ENCODE measurements at places on chromosomes 1 and 21.

- DNase-seq, result no peak
Measured at GRCh38 chr1:4124631-4125145, 224.6 kb upstream of the C1orf174 start.

- DNase-seq, result no peak
Measured at GRCh38 chr1:206461602-206462455, 8.4 kb upstream of the IKBKE start.

GRCh38 chr1:57079454-57080157, 113.8 kb upstream of the C8B start:
- no peak for DNase-seq

DNA sequence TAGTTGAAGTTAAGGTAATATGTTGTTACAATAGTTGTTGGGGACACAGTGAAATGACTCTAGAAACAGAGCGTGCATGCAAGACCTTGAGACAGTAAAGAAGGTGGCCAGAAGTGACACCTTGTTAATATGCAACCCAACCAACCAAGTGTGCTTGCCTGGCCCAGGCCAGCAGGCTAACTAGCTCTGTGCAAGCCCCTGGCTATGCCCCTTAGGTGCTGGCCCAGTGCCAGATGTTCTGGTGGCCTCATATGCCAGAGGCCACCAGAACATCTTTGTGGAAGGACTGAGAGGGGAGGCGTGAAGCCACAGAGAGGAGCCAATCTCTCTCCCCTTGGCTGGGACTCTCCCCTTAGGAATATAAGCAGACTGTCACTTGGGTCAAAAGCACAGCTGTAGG, 111.2 kb upstream of the JUN start:
- DNase-seq, result no peak

GRCh38 chr1:10870493-10871096, 74.1 kb upstream of the CASZ1 start:
- no peak for DNase-seq

GRCh38 chr1:161702250-161702649, 4.8 kb upstream of the FCRLA start:
- no peak for DNase-seq

DNA sequence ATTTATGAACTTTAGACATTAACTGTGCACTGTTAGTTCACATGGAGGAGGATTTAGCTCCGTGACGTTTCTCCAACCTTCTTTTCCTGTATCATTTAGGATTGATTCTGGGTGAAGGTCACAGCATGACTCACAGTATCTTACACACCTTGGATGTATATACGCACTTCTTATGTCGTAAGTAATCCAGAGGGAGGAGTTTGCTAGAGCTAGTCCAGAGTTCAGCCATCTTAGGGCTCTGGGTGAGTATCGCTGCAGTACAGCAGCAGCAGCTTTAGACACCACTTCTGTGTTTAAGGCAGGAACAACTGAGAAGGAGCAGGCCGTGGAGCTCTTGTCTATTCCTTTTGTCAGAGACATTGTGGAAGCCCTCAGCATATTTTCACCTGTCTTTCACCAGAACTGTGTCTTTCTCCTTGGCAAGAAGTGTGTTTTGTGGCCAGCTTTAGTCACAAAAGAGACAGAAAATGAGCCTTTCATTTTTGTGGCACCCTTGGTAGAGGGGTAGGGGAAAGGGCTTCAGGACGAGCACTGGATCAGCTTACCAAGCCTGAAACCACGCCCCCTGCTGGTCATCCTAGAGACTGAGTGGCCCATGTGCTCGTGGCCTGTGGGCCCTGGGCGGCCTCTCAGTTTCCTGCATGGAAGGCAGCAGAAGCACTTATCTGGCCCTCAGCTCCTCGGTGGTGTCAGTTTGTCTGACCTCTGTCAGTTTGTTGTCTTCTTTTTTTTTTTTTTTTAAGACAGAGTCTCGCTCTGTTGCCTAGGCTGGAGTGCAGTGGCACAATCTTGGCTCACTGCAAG, 64.0 kb downstream of the ADARB1 start:
- DNase-seq, result peak; percentile 11

- no peak for DNase-seq
Measured at GRCh38 chr1:47682198-47682597, 244.4 kb downstream of the FOXD2 start.

DNA sequence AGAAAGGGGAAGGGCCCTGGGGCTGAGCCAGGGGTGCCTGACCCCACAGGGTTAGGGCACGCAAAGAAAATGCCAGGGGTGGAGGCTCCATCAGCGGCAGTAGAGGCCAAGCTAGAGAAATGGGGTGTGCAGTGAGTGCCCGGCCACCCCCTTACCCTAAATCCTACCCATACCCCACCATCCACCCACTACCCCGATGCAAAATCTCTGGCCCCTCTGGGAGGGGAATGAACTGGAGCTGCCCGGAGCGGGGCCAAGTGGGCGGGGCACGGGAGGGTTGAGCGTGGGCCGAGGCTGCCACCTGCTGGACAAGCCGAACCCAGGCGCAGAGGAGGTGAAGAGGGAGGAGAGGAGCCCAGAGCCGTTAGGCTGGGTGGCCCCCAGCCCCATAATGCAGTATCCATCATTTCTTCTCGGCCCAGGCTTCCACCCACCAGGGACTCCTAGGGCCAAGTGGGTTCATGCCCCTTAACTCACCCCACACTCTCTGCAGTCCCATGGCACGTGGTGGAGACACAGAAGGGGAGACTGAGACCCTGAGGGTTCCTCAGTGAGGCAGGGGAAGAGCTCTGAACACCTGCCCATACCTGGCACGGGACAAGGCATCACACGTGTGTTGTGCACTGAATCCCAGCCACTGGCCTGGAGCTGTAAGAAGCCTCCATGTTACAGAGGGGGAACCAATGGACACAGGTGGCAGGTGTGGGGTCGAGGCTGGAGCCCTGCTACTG, 1.4 kb upstream of the C1QC start:
- no peak for DNase-seq

DNA sequence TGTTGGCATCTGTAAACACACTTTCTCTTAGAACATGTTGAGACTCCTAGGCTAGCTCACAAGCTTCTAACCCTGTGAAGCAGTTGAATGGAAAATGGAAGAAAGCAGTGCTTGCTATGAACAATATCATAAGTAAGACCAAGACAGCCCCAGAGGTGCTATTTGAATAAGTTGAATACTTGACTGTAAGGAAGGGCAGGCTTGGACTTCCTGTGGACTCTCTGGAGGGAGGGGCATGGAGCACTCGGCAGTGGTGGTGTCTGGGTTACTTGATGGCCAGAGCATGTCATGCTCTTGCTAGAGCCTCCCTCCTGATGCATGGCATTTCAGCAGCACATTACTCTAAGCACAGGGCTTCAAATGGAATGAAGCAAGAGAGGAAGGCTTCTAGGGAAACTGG, 60.0 kb downstream of the MRPS6 start:
- no peak for DNase-seq

GRCh38 chr1:96580920-96581319, 140.7 kb upstream of the PTBP2 start:
- DNase-seq, result no peak

DNA sequence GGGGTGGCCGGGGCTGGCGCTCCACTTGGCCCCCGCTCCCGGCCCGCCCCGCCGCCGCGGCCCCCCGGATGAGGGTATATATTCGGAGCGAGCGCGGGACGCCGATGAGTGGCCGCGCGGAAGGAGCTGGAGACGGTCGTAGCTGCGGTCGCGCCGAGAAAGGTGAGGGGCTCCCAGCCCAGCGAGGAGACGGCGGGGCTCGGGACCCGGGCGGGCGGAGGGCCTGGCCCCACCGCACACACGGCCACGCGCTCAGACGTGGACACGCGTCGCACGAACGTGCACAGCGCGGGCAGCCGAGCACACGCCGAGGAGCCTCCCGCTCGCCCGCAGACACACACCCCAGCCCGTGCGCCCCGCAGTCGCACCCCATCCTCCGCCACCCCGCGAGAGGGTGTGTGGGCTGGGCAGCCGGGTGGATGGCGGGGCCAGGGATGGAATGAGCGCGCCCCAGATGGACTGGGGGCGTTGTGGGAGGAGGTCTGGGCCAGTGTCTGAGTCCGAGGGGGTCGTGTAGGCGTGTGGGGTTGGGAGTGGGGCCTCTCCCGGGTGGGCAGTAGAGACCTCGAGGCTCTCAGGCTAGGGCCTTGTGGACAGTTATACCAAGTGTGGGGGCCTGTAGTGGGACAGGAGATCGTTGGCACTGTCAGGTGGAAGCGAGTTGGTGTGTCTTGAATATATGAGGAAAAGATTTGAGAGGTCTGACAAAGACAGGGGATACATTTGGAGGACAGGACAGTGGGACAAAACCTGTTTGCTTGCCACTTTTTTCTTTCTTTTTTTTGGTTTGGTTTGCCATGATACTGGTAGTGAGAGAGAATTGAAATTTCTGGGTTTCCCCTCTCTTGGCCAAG, at the start of gene UAP1:
Gene UAP1, plus strand, starts transcription at position 107 of the 854 bp plus-strand sequence. CDS start 4,347 bp downstream, outside the sequence.
- no peak for DNase-seq

- no peak for DNase-seq
Measured at GRCh38 chr21:32520875-32521735, 64.2 kb downstream of the TCP10L start.

- peak; percentile 38 for DNase-seq
Measured at GRCh38 chr21:34198231-34199120, 125.1 kb downstream of the MRPS6 start.

DNA sequence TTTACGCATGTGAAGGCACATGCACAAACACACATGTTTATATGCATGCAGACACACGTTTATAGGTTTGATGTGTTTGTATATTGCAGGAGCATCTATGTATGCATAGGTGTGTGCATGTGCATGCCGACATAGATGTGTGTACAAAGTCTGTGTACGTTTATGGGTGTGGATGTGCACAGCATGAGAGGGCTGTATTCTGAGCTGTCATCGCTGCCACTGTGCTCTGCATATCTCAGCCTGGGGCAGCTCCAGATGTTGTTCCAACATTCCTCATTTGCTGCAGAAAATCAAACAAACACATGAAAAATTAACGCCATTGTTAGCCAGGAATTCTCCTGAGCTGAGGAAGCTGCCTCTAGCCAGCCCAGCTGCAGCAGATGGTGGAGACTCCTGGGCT, 132.3 kb upstream of the CSF3R start:
- no peak for DNase-seq

GRCh38 chr1:14217384-14217783, 381.1 kb upstream of the KAZN start:
- no peak for DNase-seq

- DNase-seq, result no peak
Measured at GRCh38 chr1:175410560-175410959, 218.0 kb upstream of the KIAA0040 start.

- DNase-seq, result no peak
Measured at GRCh38 chr1:200524092-200524491, 96.5 kb downstream of the KIF14 start.

- no peak for DNase-seq
Measured at GRCh38 chr1:230754796-230755195, 7.6 kb downstream of the CAPN9 start.

GRCh38 chr1:42961312-42962091, 2.8 kb upstream of the SLC2A1 start:
- no peak for DNase-seq

GRCh38 chr21:43611598-43612369, 47.5 kb downstream of the HSF2BP start:
- no peak for DNase-seq

- no peak for DNase-seq
Measured at GRCh38 chr1:42601472-42601871, 56.8 kb upstream of the PPIH start.

GRCh38 chr1:34842073-34842472, 17.5 kb downstream of the SMIM12 start:
- DNase-seq, result no peak

GRCh38 chr1:108858230-108858950, 1.5 kb upstream of the AKNAD1 start:
- DNase-seq, result no peak

- no peak for DNase-seq
Measured at GRCh38 chr21:35538386-35538785, 489.3 kb upstream of the RUNX1 start.

DNA sequence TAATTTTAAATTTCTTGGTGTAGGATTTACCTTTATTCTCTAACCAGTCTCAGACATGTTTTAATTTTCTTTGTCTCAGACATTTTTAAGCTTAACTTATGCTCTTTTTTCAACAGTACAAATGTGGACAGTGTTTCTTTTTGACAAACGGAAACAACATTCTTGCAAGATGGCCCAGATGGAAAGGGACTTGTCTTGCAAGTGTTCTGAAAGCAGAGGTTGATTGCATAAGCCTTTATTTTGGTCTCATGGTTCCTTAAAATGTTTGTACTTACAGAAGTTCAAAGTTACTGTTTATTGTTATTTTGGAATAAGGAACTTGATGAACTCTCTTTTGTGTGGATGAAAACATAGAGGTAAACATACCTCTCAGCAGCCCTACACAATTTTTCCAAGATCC, 22.9 kb downstream of the SMAP2 start:
- DNase-seq, result peak; percentile 71

DNA sequence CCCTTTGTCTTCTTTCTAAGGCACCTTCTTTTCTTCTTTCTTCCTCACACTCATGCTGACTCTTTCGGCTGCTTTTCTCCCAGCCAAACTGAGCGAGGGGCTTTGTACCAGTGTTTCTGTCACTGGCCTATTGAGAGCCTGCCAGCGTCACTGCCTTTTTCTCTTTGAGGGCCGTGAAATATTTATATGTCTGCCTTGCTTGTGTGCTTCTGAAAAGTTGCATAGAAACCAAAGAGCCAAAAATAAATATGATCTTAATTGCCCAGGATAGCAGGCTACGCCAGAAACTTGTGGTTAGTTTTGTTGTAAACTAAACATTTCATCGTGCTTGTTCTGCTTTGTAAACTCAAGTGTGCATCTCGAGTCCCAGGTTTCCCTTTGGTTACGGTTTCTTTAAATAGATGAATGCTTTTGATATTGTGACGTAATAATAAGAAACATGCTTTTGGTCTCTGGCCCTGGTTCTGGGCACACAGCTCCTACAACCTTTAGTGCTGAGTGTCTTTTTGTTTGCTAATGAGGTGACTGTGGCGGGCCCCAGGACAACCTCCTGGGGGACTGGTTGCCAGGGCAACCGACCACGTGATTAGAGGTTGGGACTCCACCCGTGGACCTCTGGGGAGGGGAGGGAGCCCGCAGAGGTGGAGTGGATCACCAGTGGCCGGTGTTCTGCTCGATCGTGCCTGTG, 10.8 kb downstream of the SLC37A1 start:
- no peak for DNase-seq

- no peak for DNase-seq
Measured at GRCh38 chr1:99589186-99589636, 56.7 kb upstream of the PALMD start.

GRCh38 chr1:210364479-210364878, 35.8 kb downstream of the HHAT start:
- DNase-seq, result no peak

GRCh38 chr1:114033216-114033706, 54.0 kb downstream of the OLFML3 start:
- DNase-seq, result no peak

GRCh38 chr1:184555665-184556641, 169.1 kb downstream of the C1orf21 start:
- DNase-seq, result no peak

- DNase-seq, result no peak
Measured at GRCh38 chr1:23020706-23021405, 1.6 kb downstream of the KDM1A start.
